ENCODE measurements at places on chromosomes 2 and 18. TPM values are rescaled to one million over a fixed set of nuclear protein-coding genes. Genes with fewer than 3 reads are reported as not detected.

PPP4R1 gene
- total RNA-seq: 372 TPM

MC4R gene
- not detected for total RNA-seq

ERLEC1 gene
- total RNA-seq: 36.2 TPM

AOX1 gene
- total RNA-seq: 6.4 TPM

IL36B gene
- not detected for total RNA-seq

TNFAIP6 gene
- total RNA-seq: not detected

DNA sequence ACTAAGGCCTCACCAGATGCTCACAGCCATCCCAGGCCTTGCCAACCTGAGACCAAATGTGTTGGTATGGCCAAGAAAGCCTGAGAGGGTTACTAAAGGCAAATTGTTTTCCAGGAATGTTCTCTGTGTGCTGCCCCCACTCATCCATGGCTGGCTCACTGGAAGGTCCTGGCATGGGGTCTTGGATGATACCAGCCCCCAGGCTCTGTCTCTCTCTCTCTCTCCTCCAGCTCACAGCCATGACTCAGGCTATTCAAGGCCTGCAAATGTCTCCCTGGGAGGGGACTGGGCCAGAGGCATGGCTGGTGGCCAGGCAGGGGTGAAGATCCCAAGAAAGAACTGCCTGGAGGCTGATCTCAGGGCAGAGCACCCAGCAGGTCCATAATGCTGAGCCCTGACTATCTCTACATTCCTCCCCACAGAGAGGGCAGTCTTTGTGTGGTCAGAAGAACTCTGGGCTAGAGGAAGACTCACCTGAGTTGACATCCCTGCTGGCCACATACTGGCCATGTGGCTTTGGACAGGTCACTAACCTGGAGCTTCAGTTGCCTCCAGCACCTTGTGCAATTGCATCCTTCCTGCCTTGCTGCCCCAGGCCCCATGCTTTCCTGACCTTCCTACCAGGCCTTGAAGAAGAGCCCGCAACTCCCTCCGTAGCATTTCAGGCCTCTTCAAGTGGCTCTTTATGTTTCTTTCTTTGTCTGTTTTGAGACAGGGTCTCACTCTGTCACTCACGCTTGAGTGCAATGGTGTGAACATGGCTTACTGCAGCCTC is 150.4 kb downstream of the ZFP36L2 start:
- no peak for DNase-seq

- no peak for DNase-seq
Measured at GRCh38 chr18:65706646-65707045, 44.2 kb upstream of the CDH7 start.

DNA sequence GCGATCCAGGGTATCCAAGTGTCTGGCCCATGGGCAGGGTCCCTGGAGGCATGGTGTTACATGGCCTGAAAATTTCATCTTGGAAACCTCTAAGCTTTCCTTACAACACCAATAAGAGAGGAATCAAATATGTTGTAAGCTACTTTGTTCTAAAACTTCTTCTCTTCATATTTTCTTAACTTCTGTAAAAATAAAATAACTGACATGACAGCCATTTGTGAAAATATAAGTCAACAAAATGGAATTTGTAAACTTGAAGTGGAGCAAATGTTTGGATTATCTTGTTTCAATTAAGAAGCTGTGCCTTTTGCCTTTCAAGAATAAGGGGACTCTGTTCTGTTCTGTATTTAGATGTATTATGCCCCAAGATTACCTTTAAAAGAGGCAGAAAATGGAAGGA is 319.7 kb downstream of the LPIN1 start:
- DNase-seq: no peak

DNA sequence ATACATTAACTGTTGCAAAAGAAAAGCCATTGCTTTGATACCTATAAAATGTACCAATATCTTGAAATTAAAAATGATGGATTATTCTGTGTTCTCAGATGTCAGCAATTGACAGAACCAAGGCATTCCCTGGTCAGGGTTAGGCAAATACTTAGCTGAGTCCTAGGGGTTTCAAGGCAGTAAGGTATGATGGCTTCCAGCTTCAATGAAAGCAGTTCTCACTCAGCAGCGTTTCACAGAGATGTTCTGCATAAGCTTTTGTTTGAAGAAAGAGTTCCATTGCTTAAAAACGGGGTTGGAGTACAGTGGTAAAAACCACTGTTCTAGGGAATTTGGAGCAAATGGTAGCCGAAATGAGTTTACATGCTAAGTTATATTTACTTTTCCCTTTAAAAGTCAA is 17.0 kb upstream of the KANSL1L start:
- no peak for DNase-seq

- DNase-seq: no peak
Measured at GRCh38 chr18:64244571-64244970, 95.7 kb upstream of the LINC00305 start.

- DNase-seq: no peak
Measured at GRCh38 chr2:233353101-233353768, 1.1 kb upstream of the DGKD start.

GRCh38 chr2:44250376-44250775 is 24.9 kb upstream of the SLC3A1 start:
- no peak for DNase-seq

- no peak for DNase-seq
Measured at GRCh38 chr2:215136669-215137328, 1.6 kb downstream of the ABCA12 start.

Data from stomach (tissue), 19 donors.